SJSA1 (cell line): ENCODE measurements at places on chromosomes 11 and 22.

DNA sequence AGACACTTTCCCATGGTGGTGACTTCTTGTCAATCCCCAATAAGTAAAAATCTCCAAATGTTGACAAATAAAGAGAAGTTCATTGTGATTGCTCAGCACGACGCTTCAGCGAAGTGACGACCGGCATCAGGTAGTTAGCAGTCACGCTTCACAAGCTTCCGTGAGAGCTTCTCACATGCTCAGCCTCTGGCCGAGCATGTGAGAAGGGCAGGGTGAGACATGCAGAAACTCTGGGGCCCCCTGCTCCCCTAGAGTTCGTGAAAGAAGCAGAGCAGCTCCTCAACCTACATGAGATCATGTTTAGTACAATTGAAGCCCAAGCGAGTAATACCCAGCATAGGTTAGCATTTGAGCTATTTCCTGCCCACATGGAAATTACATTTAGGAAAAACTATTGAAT lies 4.4 kb upstream of the C11orf16 start:
- DNase-seq, result no peak

DNA sequence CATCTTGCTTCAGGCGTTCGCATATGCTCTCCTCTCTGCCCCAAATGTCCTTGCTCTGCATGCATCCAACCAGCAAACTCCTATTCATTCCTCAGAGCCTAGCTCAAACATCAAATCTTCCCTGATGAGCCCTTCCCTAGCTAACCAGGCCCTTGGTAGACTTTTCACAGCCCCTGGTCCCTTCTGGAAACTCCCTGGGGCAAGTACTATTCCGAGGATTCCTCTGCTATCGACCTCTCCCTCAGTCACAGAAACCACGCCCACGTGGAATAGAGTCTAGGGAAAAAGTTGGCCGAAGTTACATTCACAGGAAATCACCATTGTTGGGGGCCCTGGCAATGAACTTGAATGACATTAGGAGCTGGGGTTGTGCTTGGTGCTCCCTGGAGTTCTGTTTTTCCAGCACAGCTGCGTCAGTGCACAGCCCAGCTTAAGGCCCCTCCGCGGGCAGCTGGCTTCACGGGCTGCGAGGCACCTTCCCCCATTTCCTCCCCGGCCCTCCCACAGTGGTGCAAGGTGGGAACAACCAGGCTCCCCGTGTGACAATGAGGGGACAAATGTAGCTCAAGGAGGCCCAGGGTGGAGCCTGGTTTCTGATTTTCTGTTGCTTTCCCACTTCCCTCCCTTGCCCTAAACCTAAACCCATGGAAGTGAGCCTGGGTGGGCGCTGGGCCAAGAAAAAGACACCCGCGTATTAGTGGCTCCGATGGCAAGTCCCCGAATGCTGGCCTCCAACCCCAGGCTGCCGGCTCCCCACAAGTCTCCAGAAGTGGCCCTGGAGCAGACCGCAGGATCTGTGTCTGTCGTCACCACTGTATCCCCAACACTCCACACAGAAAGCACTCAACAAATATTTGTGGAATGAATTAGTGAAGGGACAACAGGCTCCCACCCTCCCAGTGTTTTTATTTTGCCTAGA lies 4.3 kb upstream of the ATP5MGL start:
- DNase-seq, result peak; percentile 51

- DNase-seq, result no peak
Measured at GRCh38 chr11:69972351-69972802, 105.7 kb upstream of the ANO1 start.

DNA sequence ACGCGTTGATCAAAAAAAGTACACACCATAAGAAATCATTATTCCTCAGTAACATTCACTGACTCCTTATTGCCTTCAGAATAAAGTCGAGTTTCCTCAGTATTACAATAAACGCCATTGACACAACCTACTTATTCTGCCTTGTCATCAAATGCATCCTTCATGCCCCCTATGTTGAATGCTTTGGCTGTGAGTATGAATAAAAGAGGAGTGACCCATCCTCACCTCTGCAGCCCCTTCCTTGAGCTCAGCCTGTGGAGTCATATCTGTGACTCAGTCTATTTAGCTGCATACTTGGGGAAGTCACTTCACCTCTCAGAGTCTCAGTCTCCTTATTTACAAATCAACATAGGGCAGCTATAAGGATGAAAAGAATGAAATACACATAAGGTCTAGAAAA lies 65.1 kb downstream of the USP35 start:
- DNase-seq, result no peak

GRCh38 chr22:22884888-22885840 lies 2.5 kb upstream of the IGLL5 start:
- DNase-seq, result peak; percentile 23

GRCh38 chr11:128172046-128172878 lies 415.1 kb downstream of the ETS1 start:
- DNase-seq, result peak; percentile 64

DNA sequence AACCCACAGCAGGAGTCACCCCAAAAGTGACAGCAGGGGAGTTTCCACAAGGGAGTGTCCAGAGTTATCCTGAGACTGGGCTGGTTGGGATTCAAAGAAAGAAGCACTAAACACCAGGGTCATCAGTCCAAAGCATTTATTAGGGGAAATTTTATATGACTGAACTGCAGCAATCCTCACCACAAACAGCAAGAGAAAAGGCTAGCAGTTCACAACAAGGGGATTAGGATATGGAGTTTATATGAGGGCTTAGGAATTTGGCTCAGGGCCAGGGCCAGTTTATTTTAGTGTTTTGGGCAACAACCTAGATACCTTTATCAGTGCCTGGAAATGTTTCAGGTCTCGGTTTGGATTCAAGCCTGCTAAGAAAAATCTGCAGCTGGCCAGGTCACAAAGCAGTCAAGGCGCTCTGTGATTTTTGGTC lies 4.6 kb upstream of the TMEM126A start:
- DNase-seq, result no peak

DNA sequence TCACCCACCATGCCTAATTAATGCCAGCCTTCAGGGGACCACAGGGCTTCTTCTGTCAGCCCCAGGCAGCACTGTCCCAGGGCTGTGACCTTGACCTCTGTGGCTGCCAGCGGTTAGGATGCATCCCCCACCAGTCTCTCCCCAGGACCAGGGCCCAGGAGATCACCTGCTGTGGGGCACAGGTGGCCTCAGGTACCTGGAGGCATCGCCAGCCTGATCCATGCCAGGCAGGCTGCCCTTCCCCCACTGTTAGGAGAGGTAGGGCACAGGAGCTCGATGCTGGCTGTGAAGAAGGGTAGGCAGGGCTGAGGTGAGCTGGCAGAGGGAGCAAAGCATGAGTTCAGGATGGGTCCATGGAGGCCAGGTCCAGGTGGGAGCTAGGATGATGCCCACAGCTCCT lies 16.7 kb upstream of the MDK start:
- no peak for DNase-seq

DNA sequence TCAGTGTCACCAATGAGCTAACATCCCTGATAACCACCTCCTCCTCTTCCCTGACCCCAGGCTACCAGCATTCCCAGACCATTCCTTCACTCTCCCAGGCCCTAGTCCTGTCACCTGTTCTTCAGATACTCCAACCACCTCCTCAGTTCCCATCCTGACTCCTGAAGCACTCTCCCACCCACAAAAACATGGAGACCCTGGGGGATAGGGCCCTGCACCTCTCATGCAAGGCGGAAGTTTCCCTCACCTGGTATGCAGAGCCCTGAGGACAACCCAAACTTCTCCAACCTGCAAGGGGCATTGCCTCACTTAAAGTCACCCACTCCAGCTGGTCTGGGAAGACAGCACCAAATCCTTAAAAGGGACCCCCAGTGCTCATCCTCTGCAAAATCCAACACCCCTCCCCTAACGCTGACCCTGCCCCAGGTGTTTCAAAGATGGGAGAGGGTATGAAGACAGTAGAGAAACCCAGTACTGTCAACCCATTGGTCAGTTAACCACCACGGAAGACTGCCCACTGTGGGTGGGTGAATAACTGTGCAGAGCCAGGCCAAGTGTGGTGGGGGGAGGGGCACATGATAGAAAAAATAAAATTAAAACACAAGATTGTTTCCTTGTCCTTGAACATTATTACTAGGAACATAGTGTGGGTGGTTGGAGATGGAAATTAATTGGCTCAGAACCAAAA lies 1.4 kb downstream of the TNKS1BP1 start:
- no peak for DNase-seq

DNA sequence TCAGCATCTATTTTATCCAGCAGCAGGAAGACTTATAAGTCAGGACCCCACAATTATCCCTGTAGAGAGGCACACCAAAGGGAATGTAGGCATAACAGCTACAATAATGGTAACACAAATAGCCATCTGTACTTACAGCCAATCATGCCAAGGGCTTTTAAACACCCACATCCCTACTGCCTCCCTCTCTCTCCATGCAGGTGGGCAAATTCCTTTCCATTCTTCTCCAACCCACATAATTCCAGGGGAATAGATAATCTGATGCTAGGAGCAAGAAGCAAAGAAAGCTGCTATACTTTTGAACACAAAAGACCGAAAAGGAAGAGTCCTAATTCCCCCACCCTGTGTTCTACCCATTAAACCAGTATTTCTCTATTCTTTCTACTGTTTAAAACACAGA lies 46.7 kb downstream of the RBFOX2 start:
- no peak for DNase-seq

- DNase-seq, result no peak
Measured at GRCh38 chr11:120128392-120129119, 9.4 kb downstream of the TRIM29 start.

DNA sequence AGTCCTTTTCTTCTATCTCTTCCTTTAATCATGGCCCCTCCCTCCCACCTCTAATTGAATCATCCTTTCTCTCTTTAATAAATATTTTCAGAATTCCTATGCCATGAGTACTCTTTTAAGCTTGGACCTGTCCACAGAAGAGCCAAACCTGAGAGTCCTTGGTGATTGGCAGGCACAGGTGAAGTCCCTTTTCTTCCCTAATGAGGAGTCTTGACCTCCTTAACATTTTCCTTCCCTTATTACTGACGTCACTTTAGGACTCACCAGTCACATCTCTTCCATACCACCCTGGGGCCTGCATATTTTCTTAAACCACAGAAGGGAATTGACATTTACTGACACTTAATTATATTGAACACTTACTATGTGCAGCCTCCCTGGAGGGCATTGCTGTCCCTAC lies 41.0 kb upstream of the RASSF10 start:
- DNase-seq, result no peak

GRCh38 chr22:48302657-48303368 lies 1524.9 kb downstream of the BRD1 start:
- no peak for DNase-seq

DNA sequence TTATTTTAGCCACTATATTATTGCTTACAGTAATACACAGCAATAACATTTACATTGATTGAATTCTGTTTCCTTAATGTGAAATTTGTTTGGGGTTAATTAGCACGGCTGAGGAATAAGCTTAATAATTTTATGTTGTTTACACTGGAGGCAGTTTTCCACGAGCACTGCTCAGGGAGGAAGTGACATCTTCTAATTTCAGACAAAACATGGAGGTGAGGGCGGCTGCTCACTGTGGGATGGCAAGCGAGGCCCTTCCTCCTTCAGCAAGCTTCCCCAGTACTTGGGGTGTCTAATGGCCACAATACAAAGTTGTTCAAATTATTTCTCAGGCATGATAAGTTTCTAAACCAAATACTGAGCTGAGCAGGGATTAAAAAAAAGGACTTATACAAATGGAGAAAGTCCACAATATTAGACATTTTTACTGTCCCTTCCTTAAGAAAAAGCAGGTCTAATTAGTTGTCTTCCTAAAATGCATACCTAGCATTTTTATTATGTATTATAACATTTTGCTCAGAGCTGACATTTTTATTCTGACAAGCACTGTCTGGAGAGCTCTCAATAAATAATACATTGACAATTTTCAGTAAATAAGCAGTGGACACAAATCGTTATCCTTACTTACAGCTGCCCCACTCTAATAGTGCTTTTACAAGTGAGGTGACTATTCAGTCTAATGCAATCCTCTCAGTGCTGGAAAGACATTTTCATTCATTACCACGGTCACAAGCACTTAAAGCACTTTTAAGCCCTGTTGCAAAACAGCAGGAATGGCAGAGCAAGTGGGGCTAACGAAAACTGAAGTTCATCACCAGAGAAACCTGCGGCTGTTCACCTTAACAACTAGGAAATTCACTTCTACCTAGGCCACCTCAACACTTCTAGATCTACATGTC lies 56.2 kb downstream of the SOX6 start:
- DNase-seq, result no peak

DNA sequence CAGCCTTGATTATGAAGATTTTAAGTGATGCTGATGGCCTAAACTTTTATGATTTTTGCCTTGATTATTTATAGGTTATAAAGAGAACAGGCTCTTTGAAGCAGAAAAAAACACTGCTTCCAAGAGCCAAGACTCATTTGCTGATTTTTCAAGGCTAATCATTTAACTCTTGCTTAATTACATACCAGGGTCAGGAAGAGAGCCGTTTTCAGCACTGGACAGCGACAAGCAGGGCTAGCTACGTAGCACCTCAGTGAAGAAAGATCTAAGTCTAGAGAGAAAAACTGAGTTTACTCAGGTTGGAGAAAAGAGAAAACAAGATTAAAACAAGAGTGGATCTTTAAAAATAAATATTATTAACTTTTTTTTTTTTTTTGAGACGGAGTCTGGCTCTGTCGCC lies 615.4 kb upstream of the B3GAT1 start:
- no peak for DNase-seq

GRCh38 chr11:28400331-28401100 lies 292.3 kb downstream of the METTL15 start:
- DNase-seq, result peak; percentile 98

GRCh38 chr22:28581016-28581415 lies 98.6 kb downstream of the TTC28 start:
- no peak for DNase-seq

GRCh38 chr11:72625691-72626413 lies 48.4 kb downstream of the PDE2A start:
- no peak for DNase-seq

DNA sequence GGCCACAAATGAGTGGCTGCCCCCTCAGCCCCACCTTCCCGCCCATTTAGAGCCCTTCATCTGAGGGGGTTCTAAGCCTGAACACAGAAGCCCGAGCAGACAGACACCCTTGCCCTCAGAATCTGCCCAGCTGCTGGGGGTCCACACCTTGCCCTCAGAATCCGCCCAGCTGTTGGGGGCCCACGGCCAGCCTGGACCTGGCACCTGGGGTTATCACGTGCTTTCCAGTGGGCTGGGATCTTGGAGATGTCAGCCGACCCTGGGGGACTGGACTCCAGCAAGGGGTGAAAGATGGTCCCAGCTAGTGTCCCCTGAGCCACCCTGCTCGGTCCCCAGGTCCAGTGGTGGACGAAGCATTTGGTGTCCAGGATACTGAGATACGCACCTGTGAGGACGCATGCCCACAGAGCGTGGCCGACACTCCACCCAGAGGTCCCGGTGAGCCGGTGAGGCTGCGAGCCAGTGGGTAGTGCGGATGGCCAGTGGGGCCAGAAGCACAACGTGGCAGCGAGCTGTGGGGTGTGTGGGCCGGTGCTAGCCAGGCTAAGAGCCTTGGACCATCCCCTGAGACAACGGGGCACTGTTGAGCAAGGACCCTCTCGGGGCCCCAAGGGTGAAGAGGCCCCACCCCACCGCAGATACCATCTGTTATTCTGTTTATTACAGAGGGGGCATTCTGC lies 3.1 kb upstream of the CTSD start:
- DNase-seq, result no peak
